ENCODE measurements at places on chromosomes 13 and 19.

DNA sequence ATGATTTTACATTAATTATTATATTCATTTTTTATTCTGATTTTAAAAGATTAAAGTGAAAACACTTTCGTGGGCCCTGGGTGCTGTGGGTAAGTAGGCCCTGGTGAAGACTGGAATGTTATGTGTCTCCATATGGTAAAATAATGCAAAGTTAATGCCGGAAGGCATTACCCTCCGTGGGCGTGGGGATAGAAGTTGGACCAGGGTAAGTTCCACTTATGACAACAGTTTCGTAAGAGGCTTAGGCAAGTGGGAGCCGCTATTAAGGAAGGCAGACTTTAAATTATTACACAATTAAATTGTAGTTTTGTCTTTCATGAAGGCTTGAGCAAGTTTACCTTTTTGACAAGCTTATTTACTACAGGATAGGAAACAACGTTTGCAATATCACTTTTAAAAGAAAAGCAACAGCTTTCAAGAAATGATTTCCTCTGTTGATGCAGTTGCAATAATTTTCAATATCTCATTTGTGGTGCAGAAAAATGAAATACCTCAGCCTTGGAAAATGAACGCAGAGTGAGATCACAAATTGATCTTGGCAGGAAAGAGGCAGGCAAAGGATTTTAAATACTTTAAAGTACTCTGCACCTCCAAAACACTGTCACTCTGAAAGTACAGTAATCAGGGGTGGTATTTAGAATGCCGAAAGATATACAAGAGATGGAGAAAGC lies 310.6 kb downstream of the DCT start:
- no peak for DNase-seq

DNA sequence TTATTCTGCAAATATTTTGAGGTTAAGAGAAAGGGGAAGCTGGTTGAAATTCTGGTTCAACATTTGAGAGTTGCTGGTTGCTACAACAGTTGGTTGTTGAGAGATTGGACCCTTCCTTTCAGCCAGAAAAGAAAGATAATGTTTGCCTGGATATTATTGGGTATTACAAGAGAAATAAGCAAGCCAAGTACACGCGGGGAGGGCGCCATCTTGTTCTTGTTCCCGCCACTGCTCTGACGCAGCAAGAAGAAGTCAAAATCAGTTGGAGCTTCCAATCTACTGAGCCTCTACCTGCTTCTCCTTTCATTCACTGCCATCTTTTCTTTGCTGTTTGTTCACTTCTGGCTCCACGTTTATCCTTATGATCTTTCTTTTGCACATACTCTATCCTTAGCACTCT lies 18.4 kb downstream of the BSPH1 start:
- DNase-seq = no peak

- no peak for DNase-seq
These were observed 1.1 kb upstream of the MED26 start for GRCh38 chr19:16628984-16629691.

- DNase-seq = peak; percentile 90
These were observed at the start of gene ZNF350 for GRCh38 chr19:51986309-51987291. Gene ZNF350, minus strand, starts transcription at chr19:51986840. Its CDS starts 12,480 bp downstream, at chr19:51974360.

DNA sequence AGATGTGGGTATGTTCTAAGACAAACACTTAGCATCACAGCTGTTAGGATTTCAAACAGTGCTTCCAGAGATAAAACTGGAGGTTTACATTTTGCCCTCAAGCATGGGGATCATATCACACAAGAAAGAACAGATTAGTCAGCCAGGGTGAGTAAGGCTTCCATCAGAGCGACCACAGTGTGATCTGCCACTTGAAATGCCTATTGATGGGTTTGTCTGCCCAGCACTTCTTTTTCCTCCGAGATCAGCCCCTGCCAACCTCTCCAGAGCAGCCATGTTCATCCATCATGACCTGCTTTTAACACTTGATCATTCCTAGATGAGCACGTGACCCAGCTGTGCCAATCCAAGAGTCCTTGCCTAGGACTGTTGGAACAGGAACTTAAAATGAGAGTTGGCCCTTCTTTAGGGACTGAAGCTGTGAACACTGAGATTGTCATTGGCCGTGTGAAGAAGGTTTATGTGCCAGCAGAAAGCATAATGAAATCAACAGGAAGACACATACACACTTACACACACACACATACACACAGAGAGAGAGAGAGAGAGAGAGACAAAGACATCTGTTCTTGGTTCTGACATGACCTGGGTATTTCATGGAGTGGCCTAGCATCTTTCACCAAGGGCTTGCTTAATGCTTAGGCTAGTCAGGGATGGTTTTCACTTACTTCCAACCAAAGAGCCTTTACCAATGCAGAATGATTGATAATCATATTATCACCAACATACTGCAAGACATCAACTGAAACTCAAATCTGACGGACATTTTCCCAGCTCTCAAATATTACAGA lies 5.2 kb upstream of the CEBPG start:
- DNase-seq = no peak

DNA sequence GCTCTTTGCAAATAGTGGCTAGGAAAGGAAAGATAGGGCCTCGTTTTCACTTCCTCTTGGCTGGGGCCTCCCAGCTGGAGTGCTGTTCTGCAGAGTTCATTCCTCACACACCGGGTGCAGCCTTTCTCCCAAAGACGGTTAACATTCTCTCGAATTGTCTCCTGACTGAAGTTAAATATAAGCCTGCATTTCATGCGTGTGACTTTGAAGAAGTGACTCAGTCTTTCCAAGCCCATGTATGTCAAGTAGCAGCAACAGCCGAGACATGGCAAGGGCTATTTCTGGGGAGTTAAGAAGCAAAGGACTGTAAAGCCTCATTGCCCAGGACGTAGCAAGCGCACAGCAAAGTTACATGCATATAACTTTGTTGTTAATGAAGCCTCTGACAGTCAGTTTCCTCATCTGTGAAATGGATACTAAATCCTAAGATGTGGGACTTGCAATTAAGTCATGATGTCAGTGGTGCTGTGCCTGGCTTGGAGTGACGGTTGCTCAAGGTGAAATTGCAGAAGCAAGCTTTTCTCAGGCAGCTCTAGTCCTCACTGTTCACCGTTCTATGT lies 502.4 kb downstream of the MYO16 start:
- DNase-seq = no peak

- no peak for DNase-seq
These were observed 8.6 kb downstream of the NPAS1 start for GRCh38 chr19:47028195-47028601.

DNA sequence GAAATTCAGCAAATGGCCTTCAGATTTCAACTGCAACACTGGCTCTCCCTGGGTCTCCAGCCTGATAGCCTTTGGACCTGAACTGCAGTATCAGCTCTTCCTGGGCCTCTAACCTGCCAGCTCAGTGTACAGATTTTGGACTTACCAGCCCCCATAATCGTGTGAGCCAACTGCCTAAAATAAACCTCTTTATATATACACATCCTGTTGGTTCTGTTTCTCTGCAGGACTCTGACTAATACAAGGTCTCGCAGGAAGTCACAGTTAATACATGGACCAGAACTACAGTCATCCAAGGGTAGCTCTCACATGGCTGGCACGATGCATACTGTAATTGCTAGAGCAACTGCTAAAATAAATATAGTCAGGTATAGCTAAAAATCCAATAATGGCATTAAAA lies 85.1 kb downstream of the KATNAL1 start:
- no peak for DNase-seq

GRCh38 chr19:48216933-48217332 lies 38.8 kb downstream of the CARD8 start:
- no peak for DNase-seq

GRCh38 chr19:28504139-28504538 lies 708.8 kb downstream of the UQCRFS1 start:
- no peak for DNase-seq

DNA sequence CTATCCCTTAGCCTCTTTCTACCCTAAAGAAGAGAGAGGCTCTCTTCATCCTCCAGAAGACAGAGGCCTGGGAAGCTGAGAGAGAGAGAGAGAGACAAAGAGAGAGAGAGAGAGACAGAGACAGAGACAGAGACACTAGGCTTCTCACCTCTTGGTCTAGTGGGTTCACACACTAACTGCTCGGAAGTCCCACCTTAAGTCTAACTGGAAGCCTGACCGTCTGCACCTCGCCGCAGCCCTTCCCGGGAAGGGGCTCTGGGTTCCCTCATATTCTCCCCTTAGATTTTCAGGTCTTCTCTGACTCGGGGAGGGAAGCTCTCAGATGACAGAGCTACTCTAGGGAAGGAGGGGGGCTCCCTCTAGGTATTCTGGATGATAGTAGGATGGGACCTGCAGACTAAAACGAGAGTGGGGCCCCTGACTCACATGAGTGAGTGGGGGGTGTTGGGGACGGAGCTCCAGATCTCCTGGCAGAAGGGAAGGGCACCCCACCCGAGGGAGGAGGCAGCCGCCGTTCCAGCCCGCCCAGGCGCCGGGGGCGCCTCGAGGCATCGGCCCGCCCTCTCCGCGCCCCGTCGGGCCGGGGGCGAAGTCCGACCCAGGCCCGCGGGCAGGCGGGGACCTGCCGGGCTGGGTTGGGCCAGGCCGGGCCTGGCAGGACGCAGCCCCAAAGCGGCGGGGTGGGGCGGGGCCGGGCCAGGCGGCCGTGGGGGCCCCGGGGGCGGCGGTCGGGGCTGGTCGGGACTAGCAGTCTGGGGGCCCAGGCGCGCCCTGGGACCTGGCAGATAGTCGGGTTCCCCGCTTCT lies 2.0 kb upstream of the JUNB start:
- DNase-seq = no peak

GRCh38 chr19:38503077-38503410 lies 69.6 kb downstream of the RYR1 start:
- DNase-seq = no peak

- peak; percentile 83 for DNase-seq
These were observed 4.7 kb downstream of the SERTAD1 start for GRCh38 chr19:40420766-40421765.

GRCh38 chr19:4399812-4400134 lies 574 bp downstream of the SH3GL1 start:
- peak; percentile 13 for DNase-seq

DNA sequence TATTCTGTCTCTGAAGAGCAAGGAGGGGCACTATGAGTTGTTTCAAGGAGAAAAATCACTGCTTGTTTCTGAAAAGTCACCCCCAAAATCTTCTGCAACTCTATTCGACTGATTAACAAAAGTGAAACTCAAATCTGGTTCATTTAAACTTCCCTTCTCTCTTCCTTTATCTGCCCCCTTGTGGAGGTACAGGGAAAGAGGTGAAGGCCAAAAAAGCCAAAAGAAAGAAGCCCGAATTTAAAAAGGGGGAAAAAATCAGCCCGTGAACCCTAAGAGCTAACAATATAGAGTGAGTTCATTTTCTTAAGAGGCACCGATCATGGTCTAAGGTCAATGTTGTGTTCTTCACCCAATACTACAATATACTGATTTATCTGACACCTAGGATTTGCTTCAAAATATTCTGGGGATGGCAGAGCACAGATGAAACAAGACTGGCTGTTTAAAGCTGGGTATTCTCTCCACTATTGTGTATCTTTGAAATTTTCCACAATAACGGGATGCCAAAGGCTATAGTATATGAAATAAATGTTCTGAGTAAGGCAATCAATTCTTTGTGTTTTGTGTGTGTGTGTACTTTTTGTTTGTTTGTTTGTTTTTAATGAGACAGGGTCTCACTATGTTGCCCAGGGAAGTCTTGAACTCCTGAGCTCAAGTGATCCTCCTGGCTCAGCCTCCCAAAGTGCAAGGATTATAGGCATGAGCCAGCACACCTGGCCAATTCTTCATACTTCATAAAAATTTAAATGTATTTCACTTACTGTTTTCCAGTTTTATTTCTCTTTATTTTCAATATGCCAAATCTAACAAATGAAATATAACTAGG lies 55.0 kb upstream of the EEF1AKMT1 start:
- DNase-seq = peak; percentile 43

- no peak for DNase-seq
These were observed 20.9 kb upstream of the PIK3R2 start for GRCh38 chr19:18131841-18132596.

GRCh38 chr13:106381091-106381490 lies 154.4 kb downstream of the EFNB2 start:
- DNase-seq = no peak

DNA sequence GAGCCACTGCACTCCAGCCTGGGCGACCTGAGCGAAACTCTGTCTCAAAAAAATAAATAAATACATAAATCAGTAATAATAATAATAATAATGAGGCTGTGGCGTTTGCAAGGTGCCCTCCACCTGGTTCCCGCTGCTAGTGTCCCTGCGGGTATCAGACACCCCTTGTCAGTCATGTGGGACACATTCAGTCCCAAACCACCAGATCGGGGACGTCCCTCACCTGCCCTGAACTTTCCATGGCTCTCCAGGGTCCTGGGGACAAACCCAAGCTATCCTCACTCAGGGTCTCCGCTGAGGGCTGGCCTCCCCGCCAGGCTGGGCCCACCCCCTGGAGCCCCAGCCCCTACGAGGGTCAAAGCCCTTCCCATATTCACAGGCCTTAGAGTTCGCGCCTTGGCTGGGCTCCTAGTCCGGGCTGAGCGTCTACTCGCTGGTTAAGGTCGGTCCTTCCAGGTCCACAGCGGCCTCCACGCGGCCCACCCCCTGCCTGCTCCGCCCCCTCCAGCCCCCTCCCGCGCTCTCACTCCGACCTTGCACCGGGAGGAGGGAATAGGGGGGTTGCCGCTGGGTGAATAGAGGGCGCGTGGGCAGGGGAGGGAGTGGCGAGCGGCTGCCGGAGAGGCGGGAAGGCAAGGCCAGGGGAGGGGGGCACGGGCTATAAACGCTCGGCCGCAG lies 349 bp upstream of the KISS1R start:
- peak; percentile 49 for DNase-seq

GRCh38 chr19:29763196-29763595 lies 48.1 kb upstream of the C19orf12 start:
- no peak for DNase-seq

DNA sequence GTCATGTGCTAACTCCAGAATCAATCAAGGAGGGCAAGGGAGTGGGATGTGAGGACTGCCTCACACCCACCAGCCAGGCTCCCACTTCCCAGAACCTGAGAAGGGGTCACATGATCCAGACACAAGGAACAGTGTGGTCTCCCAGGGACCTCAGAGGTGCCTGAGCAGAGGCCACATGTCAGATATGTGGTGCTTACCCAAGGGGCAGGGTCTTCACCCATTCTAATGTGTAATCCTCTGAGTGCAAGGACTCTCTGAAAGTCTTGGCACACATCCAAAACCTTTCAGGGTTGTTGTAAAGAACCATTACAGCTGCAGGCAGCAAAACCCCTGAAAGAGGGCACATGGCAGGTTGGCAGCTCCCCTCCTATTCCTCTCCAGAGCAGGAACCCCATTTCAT lies 656.6 kb downstream of the UQCRFS1 start:
- no peak for DNase-seq

DNA sequence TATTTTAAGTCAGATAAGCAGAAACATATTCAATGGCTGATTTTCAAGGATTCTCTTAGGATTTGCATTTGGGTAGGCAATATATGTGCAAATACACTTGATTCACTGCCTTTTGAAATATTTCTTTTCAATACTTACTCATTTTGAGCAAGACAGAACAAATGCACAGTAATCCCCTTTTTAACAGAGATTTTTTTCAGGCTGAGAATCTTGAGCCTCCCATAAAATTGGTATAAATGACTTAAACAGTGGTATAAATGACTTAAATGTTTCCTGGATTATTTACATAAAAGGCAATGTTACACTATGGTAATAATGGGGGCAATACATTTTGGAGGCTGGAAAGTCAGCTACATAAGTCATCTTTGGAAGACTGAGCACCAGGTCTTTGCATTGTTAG lies 389.0 kb downstream of the OLFM4 start:
- no peak for DNase-seq

- no peak for DNase-seq
These were observed 54.6 kb upstream of the MYO16 start for GRCh38 chr13:108574856-108575255.

Measured in CD4-positive, alpha-beta T cell treated with Interleukin-6 for 4 hours (primary cell).